Stimulated activated CD8-positive, alpha-beta memory T cell treated with anti-CD3 and anti-CD28 coated beads, Interleukin-4, amount 100 ng/mL, for 4 hours (primary cell): ENCODE measurements at places on chromosomes 4 and X.

GRCh38 chr4:36010397-36010929, 233.9 kb downstream of the ARAP2 start:
- DNase-seq: no peak

GRCh38 chr4:62591756-62592155, 1391.6 kb downstream of the ADGRL3 start:
- no peak for DNase-seq

GRCh38 chrX:28850955-28851354, 263.7 kb downstream of the IL1RAPL1 start:
- no peak for DNase-seq

GRCh38 chrX:70979136-70979762, 48.4 kb upstream of the SLC7A3 start:
- no peak for DNase-seq

DNA sequence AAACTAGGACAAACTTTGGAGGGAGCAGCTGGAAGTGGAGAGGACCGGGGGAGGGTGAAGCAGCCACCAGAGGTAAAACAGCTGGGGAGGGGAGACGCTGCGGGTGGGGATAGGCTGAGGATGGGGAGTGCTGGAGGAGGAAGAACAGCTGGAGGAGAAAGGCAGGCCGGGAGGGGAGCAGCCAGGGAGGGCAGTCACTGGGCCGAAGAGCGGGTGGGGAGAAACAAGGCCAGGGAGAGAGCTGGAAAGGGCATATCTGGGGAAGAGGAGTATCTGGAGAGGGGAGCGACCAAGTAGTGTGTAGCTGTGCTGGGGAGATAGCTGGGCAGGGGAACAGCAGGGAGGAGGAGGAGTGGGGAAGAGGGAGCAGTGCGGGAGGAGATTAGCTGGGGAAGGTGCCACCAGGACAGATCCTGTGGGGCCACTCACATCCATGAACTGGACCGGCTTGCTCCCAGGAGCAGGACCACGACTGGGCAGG, 2.7 kb downstream of the SLC38A5 start:
- DNase-seq: no peak

DNA sequence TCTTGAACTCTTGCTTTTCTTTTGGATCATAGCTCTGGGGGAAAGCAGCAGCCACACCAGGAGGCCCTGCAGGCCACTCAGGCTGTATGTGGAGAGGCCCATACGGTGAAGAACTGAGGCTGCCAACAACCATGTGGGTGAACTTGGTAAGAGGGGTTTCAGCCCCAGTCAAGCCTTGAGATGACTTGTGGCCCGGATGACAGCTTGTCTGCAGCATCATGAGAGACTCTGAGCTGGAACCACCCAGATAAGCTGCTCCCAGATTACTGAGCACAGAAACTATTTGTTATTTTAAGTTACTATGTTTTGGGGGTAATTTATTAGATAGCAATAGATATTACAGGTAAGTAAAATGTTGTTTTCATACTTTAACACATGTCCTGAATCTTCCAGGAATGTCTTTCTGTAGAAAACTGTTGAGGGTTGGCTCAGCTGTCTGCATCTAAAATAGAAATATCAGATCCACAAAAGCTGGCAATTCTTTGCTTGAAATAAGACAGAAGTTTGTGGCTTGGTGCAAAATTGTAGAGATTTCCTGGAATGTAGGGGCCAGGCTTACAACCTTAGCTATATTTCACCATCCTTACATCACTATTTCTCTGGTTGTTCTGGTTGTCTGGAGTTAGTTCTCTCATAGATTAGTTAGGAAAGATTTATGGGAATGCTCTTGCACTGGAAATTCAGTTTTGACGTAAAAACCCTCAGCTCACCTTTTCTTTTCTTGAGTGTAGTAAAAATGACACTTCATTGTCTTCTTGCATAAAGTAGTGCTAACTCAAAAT, 272.1 kb downstream of the RAPGEF2 start:
- no peak for DNase-seq
